Activated CD8-positive, alpha-beta memory T cell treated with anti-CD3 and anti-CD28 coated beads for 1 hour (primary cell): ENCODE measurements at places on chromosomes 7 and 10.

- DNase-seq, result no peak
Measured at GRCh38 chr7:94392393-94392786, 2.3 kb upstream of the COL1A2 start.

GRCh38 chr10:30036811-30037210, 22.6 kb downstream of the JCAD start:
- DNase-seq, result no peak

DNA sequence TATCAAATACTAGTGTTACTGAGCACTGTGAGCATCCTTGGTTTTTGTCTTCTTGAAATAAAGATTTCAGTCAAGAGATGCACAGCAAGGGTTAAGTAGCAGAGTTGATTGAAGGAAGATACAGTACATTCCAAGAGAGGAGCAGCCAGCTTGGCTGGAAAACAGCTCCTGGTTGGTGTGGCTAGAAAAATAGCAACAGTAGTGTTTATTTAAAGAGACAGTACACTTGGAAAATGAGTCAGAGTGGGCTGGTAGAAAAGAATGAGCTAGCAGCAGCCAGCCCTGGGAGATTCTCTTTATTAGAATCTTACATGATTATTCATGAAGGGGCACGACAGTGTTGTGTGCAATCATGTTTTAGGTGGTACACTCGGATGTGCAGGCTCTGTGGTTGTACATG, 1016.4 kb upstream of the SORCS1 start:
- no peak for DNase-seq

DNA sequence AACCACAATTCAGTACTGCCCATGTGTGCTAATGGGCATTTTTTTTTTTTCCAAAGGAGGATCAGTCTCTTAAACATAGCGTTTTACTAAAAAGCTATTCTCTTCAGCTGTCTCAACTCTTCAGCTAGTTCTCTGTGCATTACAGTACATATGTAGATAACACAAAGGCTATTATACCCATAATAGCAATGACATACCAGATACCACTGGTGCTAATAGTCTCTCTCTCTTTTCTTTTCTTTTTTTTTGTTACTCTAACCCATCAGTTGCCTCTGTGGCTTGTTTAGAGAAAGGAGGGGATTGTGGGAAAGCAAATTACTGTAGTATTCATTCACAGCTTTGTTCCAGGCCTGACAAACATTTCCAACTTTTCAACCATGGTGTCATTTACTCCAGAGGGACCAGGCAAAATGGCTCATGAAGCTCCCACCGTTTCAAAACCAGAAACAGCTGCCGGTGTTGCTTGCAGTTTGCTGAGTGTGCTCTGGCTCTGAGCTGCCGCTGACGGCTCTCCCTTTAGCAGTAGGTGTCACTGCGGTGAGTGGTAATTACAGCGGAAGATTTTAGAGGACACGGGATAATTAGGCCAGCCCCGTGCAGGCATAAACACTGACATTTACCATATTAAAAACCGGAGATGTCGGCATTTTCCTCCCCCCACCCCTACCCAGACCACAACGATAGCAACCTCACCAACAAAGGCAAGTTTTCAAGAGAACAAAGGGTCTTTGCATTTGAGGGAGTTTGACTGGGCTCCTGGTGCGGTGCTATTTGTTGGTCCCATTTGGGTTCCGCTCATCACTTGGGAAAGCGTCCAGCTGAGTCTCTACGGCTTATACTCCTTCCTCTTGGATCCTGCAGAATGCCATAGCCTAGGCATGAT, 1005.5 kb downstream of the KCNMA1 start:
- no peak for DNase-seq

- no peak for DNase-seq
Measured at GRCh38 chr7:100875356-100875751, 451 bp downstream of the SRRT start.

DNA sequence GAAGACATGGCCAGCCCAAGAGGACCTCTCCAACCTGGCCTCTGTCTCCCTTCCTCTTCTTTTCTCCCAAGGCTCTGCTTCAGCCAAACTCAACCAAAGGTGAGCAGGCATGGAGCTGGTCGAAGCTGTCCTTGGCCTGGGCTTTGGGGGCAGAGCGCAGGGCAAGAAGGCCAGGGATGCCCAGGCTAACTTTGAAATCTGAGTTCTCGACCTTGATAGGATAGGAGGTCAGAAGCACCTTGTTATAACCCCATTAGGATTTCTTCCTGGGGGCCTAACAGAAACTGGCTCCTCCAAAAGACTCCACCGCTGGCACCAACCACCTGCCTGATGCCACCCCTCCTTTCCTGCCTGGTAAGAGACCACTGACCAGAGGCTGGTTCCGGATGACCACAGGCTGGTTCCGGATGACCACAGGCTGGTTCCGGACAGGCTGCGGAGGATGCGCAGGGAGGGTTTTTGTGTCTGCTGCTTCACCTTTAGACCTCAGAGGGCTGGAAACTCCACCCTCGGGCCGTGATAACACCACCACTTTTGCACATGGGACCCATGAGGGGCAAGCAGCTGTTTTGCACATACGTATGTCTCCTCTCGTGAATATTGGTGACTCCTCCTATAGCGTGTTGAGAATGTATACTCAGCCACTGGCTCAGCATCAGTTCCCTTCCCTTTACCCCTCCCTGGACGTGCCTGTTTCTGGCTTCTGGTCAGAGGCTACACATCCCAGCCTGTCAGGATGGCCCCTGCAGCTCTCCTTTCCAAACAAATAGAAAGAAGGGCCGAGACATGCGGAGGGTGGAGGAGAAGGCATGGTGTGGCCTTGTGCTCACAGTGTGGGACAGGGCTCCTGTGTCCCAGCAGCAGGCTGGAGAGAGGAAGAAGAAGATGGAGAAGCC, 140.1 kb downstream of the DNAJB6 start:
- DNase-seq, result no peak

- no peak for DNase-seq
Measured at GRCh38 chr7:23715099-23715498, 5.1 kb downstream of the STK31 start.

DNA sequence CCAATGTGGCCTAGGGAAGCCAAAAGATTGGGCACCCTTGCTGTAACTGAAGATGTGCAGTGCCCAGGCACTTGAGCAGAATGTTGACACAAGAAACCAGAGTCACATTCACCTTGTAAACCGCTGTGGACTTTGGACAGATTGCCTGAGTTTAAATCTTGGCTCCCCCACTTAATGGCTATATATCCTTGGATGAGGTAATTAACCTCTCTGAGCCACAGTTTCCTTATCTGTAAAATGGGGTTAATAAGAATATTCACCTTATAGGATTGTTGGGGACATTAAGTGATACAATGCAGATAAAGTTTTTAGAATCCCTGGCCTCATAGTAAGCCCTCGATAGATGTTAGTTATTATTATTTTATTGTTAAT, 331.0 kb downstream of the LRMDA start:
- DNase-seq, result no peak

DNA sequence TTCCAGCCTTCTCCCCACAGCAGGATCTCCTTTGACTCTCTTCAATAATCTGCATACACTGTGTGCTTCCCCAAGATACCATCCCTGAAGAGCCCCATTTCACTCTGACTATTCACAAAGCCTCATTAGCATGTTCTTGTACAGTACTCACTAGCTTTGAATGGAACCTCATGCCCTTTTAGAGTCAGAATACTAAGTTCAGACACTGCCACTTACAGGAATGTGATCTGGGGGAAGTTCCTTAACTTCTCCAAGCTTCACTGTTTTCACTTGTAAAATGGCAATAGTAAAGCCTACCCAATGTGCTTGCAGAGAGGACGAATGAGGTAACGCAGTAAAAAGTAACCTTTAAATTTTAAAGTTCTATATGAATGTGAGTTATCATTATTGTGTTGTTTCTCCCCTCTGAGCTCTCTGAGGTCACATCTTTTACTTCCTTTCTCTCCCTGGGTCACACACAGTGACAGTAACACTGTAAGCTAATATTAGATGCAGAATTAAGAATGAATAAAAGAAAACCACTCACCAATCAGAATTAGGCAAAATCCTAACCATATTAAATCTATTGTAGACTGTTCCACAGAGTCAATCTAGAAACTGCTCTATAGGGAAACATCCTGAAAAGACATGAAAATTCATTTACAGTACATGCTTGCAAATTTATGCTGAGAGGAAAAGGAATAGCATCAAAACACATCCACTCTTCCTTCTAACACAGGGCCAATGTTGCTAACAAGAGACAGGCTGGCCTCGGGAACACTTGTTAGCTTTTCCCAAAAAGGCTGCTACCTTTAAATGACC, 64.2 kb upstream of the IL6 start:
- no peak for DNase-seq

- no peak for DNase-seq
Measured at GRCh38 chr10:78070726-78071125, 37.1 kb downstream of the RPS24 start.

GRCh38 chr7:39816462-39817060, 133.5 kb upstream of the CDK13 start:
- no peak for DNase-seq

DNA sequence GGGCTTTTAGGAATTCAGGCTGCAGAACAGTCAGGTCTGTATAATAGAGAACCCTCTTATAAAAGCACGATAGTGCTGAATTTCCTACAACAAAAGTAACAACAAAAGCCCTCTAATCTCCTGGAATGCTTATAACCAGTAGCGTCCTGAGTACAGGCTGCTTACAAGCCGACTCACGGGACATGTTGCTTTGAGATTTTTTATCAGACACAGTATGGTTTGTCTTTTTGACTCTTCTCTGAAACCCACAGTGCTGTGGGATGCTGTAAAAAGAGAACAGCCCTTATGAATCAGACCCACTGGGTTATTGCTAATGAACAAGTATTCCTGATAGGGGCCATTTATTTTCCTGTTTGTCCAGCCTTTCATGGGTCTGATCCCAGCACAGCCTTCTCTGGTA, 59.4 kb downstream of the PLPP4 start:
- DNase-seq, result no peak

GRCh38 chr10:118501637-118502440, 93.6 kb downstream of the PRLHR start:
- DNase-seq, result no peak

- no peak for DNase-seq
Measured at GRCh38 chr10:72056932-72057751, 31.2 kb downstream of the SPOCK2 start.

DNA sequence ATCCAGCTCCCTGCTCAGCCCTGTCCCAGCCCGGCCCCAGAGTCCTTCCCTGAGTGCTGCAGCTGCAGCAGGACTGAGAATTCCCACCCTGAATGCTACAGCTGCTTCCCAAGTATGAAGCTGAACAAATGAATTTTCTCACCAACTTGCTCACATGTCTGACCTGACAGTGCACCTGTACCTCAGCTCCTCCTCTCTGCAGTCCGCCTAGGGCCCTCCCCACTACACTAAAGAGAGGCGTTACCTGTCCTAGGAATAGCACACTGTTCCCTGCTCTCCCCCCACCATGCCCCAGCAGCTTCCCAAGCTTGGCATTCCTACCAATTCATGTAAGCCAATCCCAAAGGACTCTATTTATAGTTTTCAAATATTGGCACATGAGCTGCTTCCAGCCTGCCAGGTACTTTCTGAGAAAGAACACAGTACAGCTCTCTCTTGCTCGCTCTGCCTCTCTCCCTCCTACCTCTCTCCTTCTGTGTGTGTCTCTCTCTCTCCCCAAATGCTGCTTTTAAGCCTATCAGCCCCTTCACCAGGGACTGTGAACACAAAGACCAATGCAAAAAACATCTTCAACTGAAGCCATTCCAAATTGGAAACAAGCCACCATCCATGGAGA, 400.1 kb downstream of the TNS3 start:
- no peak for DNase-seq

GRCh38 chr7:46015107-46015868, 94.2 kb upstream of the IGFBP3 start:
- DNase-seq, result no peak

GRCh38 chr7:94649450-94649849, 6.5 kb downstream of the SGCE start:
- no peak for DNase-seq

GRCh38 chr7:132455378-132455777, 120.9 kb downstream of the PLXNA4 start:
- no peak for DNase-seq

- DNase-seq, result no peak
Measured at GRCh38 chr10:129958629-129959543, 5.2 kb downstream of the EBF3 start.

- no peak for DNase-seq
Measured at GRCh38 chr10:17907641-17908040, 44.1 kb upstream of the SLC39A12 start.

DNA sequence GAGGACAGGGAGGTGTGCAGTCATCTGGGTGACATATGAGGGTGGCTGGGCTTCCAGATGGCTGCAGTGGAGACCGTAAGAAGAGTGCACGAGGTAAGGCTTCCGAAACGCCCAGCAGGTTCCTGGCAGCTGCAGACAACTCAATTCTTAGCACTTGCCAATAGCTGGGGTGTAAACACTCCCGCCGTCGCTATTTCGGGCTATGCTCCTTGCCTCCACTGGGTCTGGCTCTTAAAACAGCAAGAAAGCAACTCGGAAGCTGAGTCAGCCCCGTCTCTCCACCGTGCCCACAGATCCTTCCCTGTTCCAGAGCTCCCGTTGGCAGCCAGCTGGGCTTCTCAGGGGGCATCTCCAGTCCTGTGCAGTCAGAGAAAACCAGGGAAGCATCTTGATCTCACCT, 6.1 kb upstream of the PDGFA start:
- DNase-seq, result no peak

DNA sequence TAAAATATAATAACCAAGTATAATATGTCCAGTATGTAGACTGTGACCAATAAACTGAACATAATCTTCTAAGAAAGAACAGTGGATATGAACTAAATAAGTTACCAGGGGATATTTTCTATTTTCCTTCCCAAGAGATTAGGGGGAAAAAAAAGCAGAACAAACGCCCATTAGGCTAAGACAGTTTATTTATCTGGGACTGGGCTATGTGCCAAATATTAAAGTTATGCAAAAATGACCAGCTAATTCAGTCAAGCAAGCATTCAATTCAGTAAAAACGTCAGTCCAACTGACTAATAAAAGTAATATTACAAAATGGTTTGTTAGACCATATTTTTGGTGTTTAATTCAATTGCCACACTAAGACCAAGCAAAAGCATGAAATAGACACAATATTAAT, 122.2 kb downstream of the TSPAN12 start:
- no peak for DNase-seq

GRCh38 chr10:59595593-59595992, 114.1 kb downstream of the SLC16A9 start:
- DNase-seq, result no peak

GRCh38 chr7:106806556-106806955, 58.5 kb upstream of the PIK3CG start:
- DNase-seq, result no peak

DNA sequence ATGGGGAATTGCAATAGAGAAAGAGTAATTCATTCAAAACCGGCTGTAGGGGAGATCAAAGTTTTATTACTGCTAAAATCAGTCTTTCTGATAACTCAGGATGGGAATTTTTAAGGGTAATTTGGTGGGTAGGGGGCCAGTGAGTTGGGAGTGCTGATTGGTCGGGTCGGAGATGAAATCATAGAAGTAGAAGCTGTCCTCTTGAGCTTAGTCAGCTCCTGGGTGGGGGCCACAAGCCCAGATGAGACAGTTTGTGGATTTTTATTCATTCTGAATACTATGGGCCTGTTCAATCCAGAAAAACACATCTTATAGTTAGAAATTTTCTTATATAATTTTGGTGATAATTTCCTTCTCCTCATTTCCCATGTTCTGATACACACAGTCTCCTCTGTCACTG, 25.4 kb downstream of the CALD1 start:
- DNase-seq, result no peak

- no peak for DNase-seq
Measured at GRCh38 chr10:48187713-48188485, 86.6 kb downstream of the FRMPD2 start.

GRCh38 chr7:12066521-12066920, 144.6 kb upstream of the TMEM106B start:
- DNase-seq, result no peak

GRCh38 chr7:42747044-42747443, 164.8 kb downstream of the C7orf25 start:
- no peak for DNase-seq
